T-helper 1 cell (primary cell): ENCODE measurements at places on chromosomes 13 and 19.

- DNase-seq, result no peak
These were observed 170.0 kb upstream of the SLC10A2 start for GRCh38 chr13:103236213-103236612.

DNA sequence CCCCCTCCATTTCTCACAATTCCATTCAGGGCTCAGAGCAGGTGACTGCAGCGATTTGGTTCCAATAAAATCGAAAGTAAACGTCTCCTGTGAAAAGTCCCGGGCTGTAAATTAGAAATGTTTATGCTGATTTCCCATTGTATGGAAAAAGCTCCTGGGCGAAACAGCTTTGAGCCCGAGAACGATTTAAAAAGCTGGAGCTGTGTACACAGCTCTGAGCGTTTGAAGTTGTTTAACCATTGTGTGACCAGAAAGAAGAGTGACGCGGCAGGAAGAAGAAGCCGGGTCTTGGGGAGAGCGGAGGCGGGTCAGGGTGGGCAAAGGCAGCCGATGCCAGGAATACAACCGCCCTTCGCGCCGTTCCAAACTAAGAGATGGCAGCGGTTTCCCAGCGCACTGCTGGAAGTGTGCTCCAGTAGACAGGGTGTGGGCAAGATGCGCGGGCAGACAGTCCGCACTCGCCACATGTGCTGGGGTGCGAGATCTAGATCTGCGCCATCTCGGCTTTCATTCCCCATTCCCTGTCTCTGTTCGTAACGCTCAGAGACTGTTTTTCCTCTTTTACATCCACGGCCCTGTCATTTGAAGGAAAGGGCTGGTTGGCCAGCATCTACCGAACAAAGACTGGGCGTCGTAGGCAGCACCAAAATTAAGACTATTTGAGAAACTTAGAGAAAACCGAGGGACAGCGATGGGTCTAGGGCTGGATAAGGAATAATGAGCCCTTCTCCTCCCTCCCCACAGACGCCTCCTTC lies 960 bp upstream of the GSX1 start:
- DNase-seq, result no peak

DNA sequence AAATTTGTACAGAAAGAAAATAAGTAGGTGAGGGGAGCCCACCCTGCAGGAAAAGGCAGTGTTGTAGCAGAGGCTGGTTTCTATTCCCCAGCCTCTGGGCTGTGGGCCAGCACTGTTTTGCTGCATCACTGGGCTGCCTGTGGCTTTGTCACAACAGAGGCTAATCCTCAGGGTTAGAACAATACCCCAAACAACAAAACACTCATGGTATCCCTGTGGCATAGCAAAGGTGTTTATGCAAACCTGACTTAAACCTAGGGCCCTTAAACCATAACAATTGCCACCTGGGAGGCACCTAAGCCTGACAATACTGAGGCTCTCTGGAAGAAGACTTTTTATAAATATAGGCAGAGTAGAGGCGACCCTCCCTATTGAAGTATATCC lies 314.7 kb downstream of the OLFM4 start:
- no peak for DNase-seq

DNA sequence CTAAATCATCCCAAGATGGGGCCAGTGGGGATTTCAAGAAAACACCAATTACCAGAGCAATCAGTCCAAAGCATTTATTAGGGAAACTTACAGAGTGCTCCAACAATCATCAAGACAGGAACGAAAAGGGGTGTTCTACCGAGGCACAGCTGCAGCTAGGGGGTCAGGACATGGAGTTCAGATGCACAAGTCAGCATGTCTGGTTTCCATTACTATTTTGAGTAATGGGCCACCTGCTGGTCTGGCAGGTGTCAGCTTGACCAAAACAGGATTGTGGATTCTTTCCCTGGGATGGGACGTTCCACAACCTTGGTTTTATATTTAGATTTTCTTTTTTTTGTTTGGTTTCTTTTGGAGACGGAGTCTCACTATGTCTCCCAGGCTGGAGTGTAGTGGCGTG lies 3.9 kb upstream of the UBL5 start:
- no peak for DNase-seq

- DNase-seq, result no peak
These were observed 12.6 kb upstream of the MAB21L1 start for GRCh38 chr13:35489050-35489449.

- no peak for DNase-seq
These were observed at the start of gene TEAD2 for GRCh38 chr19:49362048-49362928. Gene TEAD2 (minus strand): TSS chr19:49362416. CDS start chr19:49360075, 2,341 bp downstream.

GRCh38 chr19:40445780-40446262 lies 1.7 kb upstream of the SERTAD3 start:
- no peak for DNase-seq

- peak; percentile 24 for DNase-seq
These were observed 766 bp downstream of the CEBPG start for GRCh38 chr19:33374236-33374714.

- no peak for DNase-seq
These were observed 1955.0 kb downstream of the PCDH9 start for GRCh38 chr13:65275108-65275507.

GRCh38 chr13:91291078-91291477 lies 56.4 kb upstream of the MIR17HG start:
- no peak for DNase-seq

GRCh38 chr13:50410921-50411746 lies 395.9 kb downstream of the KCNRG start:
- DNase-seq, result no peak

GRCh38 chr19:36577271-36577996 lies 4.3 kb upstream of the ZNF529 start:
- no peak for DNase-seq

- no peak for DNase-seq
These were observed 124.3 kb upstream of the STARD13 start for GRCh38 chr13:33409673-33410510.

GRCh38 chr13:108777421-108778420 lies 148.3 kb downstream of the MYO16 start:
- DNase-seq, result no peak

DNA sequence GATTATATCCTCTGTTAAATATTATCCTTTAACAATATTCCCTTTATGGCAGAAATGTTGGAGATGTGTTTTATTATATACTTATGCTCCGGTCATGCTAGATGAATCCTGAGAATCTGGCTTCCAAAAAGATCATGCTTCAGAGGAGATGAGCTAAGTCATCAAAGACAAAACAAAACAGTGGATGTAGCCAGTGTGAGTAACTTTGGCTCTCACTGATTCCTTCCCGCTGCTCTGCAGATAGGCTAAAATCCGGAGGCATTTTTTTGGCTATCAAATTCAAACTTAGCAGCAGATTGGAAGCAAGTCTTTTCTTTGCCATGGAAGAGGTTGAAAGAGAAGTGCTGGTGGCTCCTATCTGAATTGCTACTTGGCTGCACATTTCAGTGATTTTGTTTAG lies 295.9 kb downstream of the GPC6 start:
- no peak for DNase-seq

DNA sequence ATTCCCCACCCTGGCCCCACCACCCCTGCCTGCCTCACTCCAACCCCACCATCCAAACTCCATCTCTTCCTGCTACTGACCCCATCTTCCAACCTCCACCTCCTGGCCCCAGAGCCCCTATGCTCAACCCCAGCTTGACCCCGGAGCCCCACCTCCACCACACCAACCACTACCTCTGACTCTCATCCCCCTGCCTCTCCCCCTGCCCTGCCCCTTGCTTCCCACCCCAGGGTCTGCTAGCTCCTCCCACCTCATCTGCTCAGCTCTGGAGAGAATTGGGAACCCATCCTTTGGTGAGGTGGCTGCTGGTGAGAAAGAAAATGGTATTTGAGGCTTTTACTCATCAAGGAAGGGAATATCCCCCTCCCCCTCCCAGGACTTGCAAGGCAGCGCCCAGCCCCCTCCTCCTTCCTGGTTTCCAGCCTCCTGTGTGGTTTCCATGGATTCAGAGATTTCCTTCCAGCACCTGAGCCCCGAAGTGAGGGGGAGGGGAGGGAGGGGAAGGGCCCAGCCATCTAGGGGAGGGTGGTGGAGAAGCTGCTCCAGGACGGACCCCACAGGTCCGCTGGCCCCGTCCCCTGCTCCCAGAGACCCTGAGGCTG lies 11.4 kb upstream of the PEPD start:
- DNase-seq, result no peak

- no peak for DNase-seq
These were observed 814 bp downstream of the NBEA start for GRCh38 chr13:34942732-34943435.

GRCh38 chr13:93714171-93714570 lies 487.6 kb downstream of the GPC6 start:
- no peak for DNase-seq

GRCh38 chr13:75305059-75305458 lies 176.9 kb downstream of the TBC1D4 start:
- no peak for DNase-seq

- DNase-seq, result no peak
These were observed 4.4 kb downstream of the BCAM start for GRCh38 chr19:44813070-44813840.

GRCh38 chr19:42069619-42070351 lies at the start of gene GRIK5:
Gene GRIK5 (minus strand): TSS chr19:42070206. CDS start chr19:42065770, 4,436 bp downstream.
- no peak for DNase-seq

- DNase-seq, result no peak
These were observed 9.3 kb upstream of the FRY start for GRCh38 chr13:32022311-32022710.

GRCh38 chr13:22336460-22336859 lies 665.6 kb downstream of the FGF9 start:
- no peak for DNase-seq

DNA sequence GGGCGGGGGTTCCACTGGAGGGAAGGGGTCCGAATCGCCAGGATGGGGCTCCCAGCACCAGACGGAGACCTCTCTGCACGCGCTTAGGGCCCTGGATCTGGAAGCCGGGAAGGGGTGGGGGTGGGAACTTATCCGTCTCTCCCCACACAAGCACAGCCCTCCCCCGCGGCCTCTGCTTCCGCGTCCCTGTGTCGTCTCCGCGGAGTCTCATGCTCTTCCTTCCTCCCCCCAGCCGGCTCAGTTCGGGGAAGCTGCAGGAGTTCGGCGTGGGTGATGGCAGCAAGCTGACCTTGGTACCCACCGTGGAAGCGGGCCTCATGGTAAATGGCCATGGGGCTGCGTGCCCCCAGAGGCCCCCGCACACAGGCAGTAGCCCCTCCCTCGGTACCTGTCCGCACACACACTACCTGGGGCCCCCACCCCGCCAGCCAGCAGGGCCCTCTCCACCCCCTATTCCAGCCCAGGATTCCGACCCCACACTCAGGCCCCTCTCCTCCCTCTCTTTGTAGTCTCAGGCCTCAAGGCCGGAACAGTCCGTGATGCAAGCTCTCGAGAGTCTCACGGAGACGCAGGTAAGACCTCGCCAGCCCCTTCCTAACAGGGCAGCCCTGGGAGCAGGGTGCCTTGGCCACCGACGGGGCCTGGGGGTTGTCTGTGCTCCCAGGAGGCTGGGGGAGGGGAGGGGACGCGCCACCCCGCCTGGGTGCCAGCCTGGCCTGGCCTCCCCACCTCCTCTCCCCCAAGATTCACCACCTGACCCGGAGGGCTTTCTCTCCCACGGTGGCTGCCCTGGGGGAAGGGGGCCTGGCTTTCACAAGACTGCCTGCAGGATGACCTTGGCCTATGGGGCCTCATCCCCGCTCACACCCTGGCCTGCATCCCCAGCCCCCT lies 3.2 kb downstream of the MIDN start:
- peak; percentile 47 for DNase-seq

GRCh38 chr13:113791226-113791625 lies 32.2 kb downstream of the TMEM255B start:
- no peak for DNase-seq

- DNase-seq, result peak; percentile 65
These were observed 1.2 kb downstream of the RABAC1 start for GRCh38 chr19:41957838-41958366.

DNA sequence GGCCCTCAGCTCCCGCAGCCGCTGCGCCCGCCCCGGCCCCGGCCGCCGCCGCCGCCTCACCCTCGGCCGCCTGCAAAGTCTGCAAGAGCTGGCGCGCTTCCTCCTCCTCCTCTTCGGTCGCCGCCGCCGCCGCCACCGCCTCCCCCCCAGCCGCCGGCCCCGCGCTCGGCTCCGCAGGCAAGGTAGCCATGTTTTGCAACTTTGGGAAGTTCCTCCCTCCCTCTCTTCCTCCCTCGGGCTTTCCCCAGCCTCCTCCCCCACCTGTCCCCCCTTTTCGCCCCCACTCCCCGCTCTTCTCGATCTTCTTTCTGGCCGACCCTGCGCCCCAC lies 433 bp downstream of the SIX5 start:
- peak; percentile 28 for DNase-seq

DNA sequence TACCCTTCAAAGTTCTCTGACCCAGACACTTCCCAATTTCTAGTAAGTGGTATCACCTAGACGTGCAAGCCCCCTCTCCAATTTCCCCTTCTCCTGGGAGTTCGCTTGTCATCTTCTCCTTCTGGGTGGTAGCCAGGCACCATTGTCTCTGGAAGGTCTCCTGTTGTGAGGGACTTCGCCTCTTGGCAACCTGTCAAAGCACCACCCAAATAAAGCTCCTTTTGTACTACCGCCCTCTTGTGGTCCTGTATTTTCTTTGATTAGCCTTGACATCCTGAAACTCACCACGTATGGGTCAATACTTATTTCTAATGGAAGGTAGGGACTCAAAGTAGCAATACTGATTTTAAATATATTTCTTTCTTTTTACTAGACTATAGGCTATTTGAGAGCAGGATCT lies 8.2 kb downstream of the GPC5 start:
- no peak for DNase-seq

GRCh38 chr13:47959468-47960247 lies 41.4 kb downstream of the SUCLA2 start:
- no peak for DNase-seq

DNA sequence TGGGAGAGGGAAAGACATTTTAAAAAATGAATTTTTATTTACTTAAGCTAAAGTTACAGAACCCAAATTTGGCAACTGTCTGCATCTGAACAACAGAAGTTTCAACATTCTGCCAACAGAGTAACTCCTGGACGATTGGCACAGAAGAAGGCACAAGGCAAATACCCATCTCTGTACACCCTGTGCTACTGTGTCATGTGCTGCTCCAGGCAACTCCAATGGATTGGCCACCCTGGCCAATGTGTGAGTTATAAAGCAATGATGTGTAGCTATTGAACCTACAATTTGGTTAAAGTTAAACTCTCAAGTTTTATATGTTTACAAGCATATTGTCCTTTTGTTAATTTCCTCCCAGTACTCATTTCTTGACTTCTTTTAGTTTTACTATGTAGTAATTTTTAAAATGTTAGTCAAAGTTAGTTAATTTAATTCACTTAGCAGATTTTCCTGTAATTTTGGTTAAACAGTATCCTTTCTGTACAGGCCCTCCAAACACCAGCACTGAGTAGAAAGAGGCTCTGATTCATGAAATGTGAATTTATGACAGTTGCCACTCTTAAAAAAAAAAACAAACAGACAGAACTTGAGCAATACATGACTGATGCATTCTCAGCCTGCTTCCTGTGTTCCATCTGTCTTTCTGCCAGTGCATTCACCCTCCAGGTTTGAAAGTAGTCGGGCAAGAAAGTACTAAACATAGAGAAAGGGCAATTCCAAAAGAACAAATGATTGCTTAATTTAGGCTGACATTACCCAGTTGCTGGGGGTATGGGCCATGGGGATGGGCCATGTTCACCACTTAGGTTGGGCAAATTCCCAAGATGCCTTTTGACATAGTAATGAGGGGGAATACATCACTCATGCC lies 5.9 kb downstream of the STARD13 start:
- DNase-seq, result no peak

- no peak for DNase-seq
These were observed 416.6 kb downstream of the KLF12 start for GRCh38 chr13:73717632-73718031.

GRCh38 chr19:17840019-17840418 lies 7.8 kb downstream of the JAK3 start:
- DNase-seq, result no peak
